ENCODE measurements at places on chromosomes 12 and 14.
A peak's percentile ranks its signal among the peaks of the same experiment; 100 is the strongest.

GRCh38 chr12:40693207-40693821 lies 1.1 kb downstream of the CNTN1 start:
- DNase-seq = no peak

DNA sequence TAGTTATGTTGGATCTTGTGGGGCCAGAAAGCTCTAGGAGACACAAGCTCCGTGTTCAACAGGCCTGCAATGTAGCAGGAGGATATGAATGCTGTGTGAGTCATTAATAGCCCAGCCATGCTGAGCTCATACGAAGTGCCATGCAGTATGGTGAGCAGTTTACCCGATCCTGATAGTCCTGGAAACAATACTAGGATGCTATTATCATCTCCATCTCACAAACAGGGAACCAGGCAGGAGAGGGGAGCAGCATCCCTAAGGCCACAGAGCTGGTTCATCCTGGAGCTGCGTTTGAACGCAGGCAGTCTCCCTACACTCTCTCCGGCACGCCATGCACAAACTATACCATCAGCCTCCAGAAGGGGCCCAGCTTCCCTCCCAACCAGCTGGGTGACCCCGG lies 20.5 kb downstream of the TTC7B start:
- DNase-seq = peak; percentile 51

DNA sequence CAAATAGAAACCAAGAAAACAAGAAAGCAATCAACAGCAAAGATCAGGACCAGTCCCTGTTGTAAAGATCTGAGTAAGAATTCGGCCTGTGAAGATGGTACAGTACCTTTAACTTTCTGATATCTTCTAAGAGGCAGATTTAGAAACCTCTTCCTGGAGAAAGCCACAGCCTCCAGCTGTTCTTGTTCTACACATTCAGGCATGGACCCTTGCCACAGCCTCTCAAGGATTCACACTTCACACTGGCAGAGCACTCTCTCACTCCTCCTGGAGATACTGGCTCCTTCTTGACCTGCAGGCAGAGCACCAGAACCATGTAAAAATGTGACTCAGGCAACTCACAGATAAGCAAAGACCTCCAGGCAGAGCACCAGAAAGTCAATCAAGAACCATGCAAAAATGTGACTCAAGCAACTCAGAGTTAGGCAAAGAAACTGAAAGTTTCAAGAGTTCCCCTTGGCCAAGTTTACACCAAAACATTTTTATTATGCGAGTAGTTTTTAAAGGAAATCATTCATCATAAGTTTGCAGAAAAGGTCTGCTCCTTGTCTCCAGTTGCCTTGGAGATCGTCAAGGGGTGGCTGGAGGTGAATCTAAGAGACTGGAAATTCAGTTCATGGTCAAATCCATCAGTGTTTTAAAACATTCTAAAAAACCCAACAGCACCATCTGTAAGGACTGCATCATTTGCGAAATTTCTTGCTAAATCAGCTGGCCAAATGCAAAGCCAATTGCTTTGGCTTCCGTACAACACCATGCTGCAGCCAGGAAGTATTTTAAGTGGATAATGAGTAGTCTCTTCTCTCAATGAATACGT lies 119.3 kb upstream of the MDM1 start:
- peak; percentile 84 for DNase-seq

GRCh38 chr14:35402323-35403113 lies 2.0 kb downstream of the NFKBIA start:
- DNase-seq = no peak

- no peak for DNase-seq
Observed at GRCh38 chr14:104048758-104049507, 36.6 kb upstream of the ASPG start.

DNA sequence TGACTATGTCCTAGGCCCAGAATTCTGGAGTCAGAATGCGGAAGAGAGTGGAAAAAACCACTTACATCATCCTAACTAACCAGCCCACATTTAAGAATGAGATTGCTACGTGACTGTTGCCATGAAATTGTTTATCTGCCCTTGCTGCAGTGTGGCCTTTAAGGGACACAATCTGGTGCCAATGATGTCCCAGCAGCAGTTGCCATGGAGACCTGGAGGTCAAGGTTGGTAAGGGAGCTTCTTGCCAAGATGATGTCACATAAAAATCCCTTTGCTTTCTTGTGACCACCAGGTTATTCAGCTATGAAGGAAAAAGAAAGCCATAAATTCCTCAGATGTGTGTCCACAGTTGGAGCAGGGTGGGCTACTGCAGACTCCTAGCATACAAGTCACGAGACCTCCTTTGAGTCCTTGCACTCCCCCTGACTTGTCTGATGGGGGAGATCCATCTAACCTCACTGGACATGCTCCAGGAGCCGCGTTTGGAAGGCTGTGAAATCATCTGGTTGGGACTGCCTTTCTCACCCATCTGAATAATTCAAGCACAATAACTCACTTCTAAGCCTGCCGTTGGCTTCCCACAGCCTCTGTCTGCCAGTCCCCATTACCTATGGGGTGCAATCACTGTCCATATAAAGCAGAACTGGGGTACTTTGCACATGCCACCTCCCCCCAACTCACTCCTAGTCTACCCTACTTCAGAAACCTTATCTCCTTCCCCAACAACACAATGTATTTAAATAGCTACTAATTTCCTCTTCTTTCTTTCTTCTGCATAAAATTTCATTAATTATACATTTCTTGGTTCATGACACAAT lies 165.6 kb downstream of the ZFP36L1 start:
- no peak for DNase-seq

GRCh38 chr12:41835556-41835955 lies 309.1 kb downstream of the GXYLT1 start:
- DNase-seq = no peak

DNA sequence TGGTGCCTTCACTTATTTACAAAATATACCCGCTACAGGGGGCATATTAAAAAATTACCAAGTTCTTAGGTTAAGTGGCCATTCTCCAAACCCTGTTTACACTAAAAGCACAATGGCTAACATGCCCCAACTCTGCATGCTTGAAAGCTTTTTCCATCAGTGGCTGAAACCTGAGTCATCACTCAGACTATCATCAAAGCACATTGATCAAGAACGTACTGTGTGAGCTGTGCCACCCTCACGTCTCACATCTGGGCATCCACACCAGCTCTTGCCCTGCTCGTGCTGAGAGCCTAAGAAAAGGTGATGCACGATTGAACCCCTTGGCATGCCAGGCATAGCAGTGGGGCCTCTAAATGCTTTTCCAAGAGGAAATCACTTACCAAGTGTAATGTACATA lies 13.2 kb downstream of the AQP6 start:
- no peak for DNase-seq

GRCh38 chr14:69768873-69769272 lies 1.9 kb downstream of the SRSF5 start:
- no peak for DNase-seq

DNA sequence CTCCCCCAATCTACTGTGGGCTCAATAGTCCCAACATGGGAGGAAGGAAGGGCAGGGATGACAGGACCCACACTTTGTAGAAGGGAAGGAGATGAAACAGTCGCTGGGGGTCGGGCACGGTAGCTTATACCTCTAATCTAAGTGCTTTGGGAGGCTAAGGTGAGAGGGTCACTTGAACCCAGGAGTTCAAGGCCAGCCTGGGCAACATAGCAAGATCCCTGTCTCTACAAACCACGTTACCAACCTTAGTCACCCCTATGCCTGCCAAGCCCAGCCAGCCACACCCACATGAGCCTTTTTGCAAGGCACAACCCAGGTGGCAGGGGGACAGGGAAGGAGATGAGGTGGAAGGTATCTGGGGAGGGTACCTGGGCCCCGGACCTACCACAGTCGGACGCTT lies 31.7 kb downstream of the KDM2B start:
- DNase-seq = no peak
